ENCODE measurements at places on chromosomes 2 and 18.

GRCh38 chr2:186431306-186431705 lies 54.8 kb upstream of the ZC3H15 start:
- DNase-seq: no peak

DNA sequence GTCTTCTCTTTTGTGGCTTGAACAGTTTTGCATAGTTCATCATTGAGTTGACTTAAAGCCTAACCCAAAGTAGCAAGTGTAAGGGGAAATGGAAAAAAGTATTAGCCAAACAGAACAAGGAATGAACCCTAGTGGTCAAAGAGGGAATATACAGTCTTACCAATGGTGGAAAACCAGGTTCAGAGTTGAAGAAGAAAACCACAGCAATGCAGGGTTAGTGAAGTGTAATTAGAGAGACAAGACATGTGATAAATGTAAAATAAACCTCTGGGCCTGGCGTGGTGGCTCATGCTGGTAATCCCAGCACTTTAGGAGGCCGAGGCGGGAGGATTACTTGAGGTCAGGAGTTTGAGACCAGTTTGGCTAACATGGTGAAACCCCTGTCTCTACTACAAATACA lies 2.4 kb downstream of the TTN start:
- DNase-seq: no peak

- DNase-seq: no peak
Measured at GRCh38 chr2:207952564-207953345, 72.6 kb downstream of the PLEKHM3 start.

- DNase-seq: no peak
Measured at GRCh38 chr2:56444339-56444738, 260.5 kb downstream of the CCDC85A start.

DNA sequence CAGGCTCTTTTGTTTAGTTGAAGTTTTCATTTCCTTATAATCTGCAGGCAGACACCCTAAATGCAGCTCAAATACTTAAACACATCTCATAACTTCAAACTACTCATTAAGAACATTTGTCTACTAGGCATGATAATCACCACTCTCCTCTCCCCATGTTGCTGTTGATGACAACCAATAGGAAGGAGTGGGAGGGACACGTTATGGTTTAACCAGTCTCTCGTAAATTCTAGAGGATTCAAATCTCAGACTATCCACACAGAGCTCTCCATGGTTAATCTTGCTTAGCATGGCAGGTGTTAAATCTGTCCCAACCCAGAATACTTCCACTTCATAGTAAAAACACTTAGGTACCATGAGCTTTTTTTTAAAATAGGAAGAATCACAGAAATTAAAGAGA lies 127.4 kb upstream of the AQP4 start:
- no peak for DNase-seq

DNA sequence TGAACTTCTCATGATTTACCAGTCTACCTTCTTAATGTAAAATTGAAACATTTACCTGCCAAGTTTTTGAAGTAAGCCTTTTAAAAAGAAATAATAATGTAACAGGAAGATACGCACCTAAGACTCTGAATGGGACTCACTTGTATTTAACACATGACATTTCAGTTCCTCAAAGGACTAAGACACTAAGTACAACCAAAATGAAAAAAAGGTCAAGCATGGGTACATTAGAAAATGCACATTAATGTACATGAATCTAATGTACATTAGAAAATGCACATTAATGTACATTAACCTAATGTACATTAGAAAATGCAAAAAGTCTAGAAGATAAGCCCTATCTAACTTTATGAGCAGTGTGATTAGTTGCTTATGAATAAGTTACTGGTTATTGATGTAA lies 69.3 kb upstream of the FZD5 start:
- DNase-seq: no peak

GRCh38 chr2:130389358-130389757 lies 33.5 kb downstream of the PTPN18 start:
- no peak for DNase-seq

- no peak for DNase-seq
Measured at GRCh38 chr2:86033751-86034692, 71.7 kb downstream of the POLR1A start.

All from breast epithelium (tissue), 4 donors.